Stimulated activated CD8-positive, alpha-beta memory T cell treated with anti-CD3 and anti-CD28 coated beads, Interleukin-4, amount 100 ng/mL, for 1 hour (primary cell): ENCODE measurements at places on chromosomes 3 and 15.

GRCh38 chr15:98412852-98413251 is 235.5 kb upstream of the IGF1R start:
- DNase-seq: no peak

- DNase-seq: no peak
These were observed 83.8 kb upstream of the PPIB start for GRCh38 chr15:64246364-64247189.

GRCh38 chr3:46030626-46031025 is 3.3 kb upstream of the XCR1 start:
- no peak for DNase-seq

- no peak for DNase-seq
These were observed 25.2 kb downstream of the TNK2 start for GRCh38 chr3:195883160-195883559.

DNA sequence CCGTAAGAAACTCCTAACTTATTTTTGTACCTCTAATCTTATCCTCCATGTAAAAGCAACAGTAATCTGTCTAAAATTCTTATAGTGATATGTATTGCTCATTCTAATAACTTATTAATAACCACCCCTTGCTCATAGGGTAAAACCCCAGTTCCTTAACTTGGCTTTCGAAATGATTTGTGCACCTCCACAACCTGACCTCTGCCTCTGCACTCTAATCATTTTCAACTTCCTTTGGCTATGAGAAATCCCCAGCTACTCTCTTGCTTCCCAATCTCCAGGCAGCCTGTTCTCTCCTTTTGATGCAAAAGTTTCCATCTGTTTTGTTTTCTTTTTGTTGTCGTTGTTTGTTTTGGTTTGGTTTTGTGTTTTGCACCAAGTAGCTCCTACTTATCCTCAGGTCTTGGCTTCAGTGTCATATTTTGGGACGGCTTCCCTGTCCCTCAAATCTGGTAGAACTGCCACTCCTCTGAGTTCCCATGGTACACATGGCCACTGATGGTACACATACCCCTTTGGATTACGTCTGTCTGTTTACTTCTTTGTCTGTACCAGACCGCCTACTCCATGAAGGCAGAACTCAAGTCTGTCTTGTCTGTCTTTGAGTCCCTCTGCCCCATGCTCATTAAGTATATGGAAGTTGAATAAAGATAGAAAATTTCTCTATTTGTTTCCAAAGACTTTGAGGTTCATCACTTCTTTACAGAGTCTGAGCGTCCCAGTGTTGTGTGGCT is 105.6 kb upstream of the TGFBR2 start:
- DNase-seq: no peak

GRCh38 chr3:149717391-149718056 is 34.8 kb downstream of the COMMD2 start:
- DNase-seq: no peak

DNA sequence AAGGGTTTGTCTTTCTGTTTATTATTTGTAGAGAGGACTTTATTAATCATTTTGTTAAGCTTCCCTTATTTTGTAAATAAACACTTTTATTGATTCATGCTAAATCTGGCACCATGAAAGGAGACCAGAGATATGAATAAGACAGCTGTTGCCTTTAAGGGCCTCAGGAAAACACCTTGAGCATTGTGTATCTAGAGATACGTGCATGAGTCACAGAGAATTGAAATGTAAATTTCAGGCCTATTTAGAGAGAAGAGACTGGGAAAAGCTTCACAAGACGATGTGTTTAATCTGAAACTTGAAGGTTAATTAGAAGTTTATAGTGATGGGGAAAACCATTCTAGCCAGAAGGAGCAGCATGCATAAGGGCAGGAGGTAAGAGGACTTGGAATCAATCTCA is 28.6 kb upstream of the UTS2B start:
- DNase-seq: no peak

DNA sequence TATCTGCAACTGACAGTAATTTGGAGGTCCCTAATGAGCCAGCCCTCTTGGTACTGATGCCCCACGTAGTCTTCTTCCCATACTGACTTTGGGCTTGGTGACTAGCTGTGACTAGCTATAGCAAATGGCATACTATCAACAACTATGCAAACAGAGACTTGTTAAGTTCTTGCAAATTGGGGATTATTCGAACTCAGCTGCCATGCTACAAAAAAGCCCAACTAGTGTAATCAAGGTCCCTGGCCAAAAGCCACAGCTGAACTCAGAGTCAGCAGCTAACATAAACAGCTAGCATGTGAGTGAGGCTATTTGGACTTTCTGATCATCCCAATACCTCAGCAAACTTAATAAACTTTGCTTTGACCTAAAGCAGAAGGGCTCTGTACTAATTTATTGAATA is 121.2 kb upstream of the PLXND1 start:
- no peak for DNase-seq

- no peak for DNase-seq
These were observed 30.0 kb downstream of the MB21D2 start for GRCh38 chr3:192887701-192888100.

- no peak for DNase-seq
These were observed 334.3 kb downstream of the UNC13C start for GRCh38 chr15:54312528-54312927.

- no peak for DNase-seq
These were observed 880 bp upstream of the ARMC8 start for GRCh38 chr3:138186221-138186620.

DNA sequence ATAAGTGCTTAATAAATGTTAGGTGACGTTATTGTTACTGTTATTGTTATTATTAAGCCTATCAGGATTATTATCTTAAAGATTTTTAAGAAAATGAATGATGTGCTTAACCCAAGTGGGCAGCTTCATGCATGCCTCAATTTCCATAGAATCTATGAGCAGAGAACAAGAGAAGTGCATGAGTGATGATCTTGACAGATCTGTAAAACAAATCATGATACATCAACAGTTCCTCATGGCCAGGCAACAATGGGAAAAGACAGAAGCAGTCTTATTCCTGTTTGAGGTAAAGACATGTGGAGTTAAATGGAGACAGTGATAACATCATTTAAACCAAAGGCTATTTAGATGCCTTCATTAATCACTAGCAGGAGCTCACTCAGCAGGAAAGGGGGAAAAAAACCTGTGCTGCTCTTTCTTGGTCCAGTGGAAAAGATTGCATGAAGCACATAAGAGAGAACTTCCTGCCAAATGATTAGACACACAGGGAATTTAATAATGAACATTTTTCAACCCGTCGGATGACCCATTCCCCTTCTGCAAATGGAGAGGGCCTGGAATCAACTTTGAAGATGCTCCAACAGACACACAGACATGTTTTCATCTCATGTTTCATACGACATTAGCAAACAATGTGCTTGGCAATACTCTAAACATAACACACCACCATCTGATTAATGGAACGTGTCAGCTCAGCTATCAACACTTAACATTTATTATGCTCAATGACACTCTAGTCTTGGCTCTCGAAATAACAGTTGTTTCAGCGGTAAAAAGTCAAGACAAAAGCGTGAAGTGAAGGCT is 212.2 kb upstream of the LRRN1 start:
- no peak for DNase-seq

DNA sequence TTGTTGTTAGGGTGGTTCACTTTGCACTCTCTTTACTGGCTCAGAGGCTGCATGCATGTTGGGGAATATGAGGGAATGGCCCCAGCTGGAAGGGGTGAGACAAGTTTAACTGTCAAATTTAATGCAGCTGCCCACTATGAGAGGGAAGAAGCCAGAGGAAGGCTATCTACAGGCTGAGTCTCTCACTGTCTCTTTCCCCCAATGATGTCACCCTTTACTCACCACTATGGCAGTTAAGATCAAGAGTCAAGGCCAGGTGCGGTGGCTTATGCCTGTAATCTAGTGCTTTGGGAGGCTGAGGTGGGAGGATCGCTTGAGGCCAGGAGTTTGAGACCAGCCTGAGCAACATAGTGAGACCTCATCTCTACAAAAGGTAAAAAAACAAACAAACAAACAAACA is 12.2 kb upstream of the RBMS3 start:
- DNase-seq: no peak

- DNase-seq: peak; percentile 25
These were observed 1.2 kb upstream of the TYRO3 start for GRCh38 chr15:41557673-41558399.

GRCh38 chr15:56538901-56539545 is 74.1 kb upstream of the MNS1 start:
- no peak for DNase-seq

GRCh38 chr3:143362115-143362991 is 242.8 kb downstream of the CHST2 start:
- no peak for DNase-seq

DNA sequence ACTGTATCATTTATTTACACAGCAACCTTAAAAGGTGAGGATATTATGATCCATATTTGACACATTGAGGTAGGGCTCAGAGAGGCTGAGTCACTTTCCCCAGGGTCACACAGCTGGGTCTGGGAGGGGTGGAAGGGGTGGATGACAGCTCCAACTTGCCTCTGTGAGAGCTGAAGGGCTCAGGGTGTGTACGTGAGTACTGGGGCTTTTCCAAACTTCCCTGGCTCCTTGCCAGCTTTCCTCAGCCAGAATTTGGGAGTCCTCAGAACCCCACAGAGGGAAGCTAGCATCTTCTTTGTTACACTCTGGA is 58.3 kb upstream of the SLC6A11 start:
- no peak for DNase-seq

DNA sequence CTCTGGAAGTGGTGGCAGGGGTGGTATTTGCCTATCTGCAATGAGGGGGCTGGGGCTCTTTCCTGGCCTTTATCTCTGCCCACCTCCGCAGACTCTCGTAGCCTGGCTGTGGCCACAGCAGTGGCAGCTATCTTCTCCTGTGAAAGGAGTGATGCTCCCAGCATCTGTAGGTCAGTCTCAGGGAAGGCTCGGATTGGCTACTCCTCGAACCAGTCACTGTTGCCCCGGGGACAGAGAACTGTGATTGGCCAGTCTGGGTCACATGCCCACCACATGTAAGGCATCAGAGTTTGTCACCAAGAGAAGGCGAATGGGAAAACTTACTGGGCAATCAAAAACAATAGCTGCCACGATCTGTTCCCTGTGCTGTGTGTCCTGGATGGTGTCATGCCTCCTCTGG is 30.1 kb upstream of the FGD5 start:
- no peak for DNase-seq

GRCh38 chr15:36832774-36833463 is 253.5 kb downstream of the CDIN1 start:
- no peak for DNase-seq

DNA sequence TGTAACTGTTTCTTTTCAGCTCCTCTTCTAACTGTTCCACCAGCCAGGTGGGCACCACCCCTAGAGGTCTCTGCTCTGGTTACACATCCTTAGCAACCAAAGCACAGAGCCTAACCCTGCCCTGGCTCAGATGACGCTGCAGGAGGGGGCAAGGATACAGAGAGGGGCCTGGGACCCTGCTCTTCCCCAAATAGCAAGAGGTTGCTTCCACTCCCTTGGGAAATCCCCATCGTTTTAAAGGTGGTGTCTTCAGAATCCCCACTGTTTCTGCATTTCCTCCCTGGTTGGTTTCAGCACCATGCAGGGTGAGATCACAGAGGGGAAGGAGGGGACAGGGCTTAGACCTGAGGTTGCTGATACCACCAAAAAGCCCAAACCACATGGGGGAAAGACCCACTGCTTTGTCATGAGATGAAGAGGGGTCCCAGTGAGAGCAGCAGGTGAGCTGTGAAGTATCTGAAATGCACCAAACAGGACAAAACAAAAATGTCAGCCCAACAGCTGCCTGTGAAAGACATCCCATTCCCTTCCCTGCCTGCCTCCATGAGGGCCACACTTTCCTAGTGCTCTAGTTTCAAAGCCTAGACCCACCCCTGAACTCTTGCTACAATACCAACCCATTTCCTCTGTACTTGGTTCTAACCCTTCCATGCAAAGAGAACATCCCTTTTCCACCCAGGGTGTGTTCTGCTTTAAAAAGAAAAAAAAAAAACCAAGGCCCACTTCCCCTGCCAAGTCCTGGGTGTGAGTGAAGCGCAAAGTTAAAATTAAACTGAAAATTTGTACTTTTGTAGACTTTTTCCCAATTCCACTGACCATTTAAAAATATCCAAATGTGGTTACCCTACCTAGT is 29.0 kb downstream of the ANP32A start:
- DNase-seq: no peak

- no peak for DNase-seq
These were observed 139.6 kb upstream of the CGNL1 start for GRCh38 chr15:57236561-57237300.

DNA sequence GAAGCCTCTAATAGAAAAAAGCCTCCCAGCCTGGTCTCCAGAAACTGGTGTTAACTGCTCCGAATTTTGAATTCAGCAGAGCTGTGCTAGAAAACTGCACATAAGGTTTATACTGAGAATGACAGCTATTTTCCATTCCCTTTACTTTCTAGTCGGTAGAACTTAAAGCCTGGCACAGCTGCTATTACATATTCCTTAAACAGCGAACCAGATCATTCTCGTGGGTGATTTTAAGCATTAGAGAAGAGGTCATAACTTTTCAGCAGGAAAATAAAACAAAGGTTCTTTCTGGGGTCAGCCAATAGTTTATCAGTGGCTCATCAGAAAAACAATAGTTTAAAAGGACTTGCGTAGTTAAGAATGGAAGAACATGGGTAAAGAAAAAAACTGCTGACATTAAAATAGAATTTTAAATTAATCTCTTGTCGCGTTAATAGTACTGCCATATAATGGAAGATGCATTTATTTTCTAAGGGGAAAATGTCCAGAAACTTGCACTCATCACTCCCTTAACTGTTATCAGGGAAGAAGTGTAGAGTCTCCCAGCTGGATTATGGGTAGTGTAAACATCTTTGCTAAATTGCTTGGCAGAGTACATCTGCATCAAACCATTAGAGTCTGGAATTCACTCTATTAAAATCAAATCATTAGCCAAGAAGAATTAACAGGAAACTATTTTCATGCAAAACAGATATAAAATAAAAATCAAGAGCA is 7.9 kb downstream of the VGLL4 start:
- no peak for DNase-seq

DNA sequence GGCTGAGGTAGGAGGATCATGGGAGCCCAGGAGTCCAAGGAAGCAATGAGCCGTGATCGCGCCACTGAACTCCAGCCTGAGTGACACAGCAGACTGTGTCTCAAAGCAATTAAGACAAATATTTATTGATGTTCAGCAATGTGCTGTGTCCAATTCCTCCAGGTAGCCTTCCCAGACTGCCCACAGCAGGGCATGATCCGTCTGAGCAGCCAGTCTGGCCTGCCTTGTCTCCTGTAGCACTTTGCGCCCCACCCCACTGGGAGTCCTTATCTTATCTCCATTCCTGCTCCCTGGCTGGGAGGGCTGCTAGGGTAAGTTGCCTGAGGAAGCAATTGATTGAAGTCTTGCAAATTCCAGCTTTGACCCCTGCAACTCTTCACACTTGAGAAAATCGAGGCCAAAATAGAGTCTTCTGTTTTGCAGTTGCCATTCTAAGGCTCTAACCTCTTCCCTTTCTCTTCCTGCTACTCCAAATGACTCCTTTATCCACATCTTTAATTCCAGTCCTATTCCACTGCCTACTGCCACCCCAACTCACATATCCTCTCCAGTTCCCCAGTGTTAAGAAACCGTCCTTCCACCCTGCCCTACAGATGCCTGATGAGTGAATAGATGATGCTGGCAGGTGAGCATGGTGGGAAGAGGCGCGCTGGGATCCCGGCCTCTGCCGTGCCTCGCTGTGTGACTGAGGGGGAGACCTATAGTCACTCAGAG is 26.9 kb upstream of the LCTL start:
- no peak for DNase-seq
